ENCODE measurements at places on chromosomes 16 and 17. TPM values are rescaled to one million over a fixed set of nuclear protein-coding genes. Genes with fewer than 3 reads are reported as not detected.

GPR179 gene
- not detected for total RNA-seq

OR3A2 gene
- total RNA-seq = not detected

CFAP97D1 gene
- not detected for total RNA-seq

KRT17 gene
- total RNA-seq = 0.80 TPM

KRTAP4-5 gene
- total RNA-seq = not detected

C16orf46 gene
- 0.29 TPM for total RNA-seq

E4F1 gene
- 21.0 TPM for total RNA-seq

KRTAP2-3 gene
- total RNA-seq = not detected

IGSF6 gene
- total RNA-seq = not detected

CCL17 gene
- not detected for total RNA-seq

SCNN1B gene
- total RNA-seq = not detected

TMEM114 gene
- total RNA-seq = not detected

TMEM88 gene
- total RNA-seq = 32.5 TPM

CCL2 gene
- 95.8 TPM for total RNA-seq

CASKIN1 gene
- 0.13 TPM for total RNA-seq

SMARCD2 gene
- total RNA-seq = 71.5 TPM

KLHL10 gene
- not detected for total RNA-seq

DCAF7 gene
- 58.2 TPM for total RNA-seq

TMEM220 gene
- 1.1 TPM for total RNA-seq

TOX3 gene
- total RNA-seq = 0.27 TPM

CDRT15L2 gene
- total RNA-seq = not detected

KCNH4 gene
- total RNA-seq = under 0.01 TPM

TP53TG3D gene
- 0.43 TPM for total RNA-seq

EPN3 gene
- total RNA-seq = 0.13 TPM

ARL4D gene
- total RNA-seq = 5.5 TPM

GAST gene
- total RNA-seq = not detected

KRT39 gene
- not detected for total RNA-seq

RNF222 gene
- total RNA-seq = not detected

CIBAR2 gene
- not detected for total RNA-seq

RPL23 gene
- total RNA-seq = 1,235 TPM

CYB5B gene
- total RNA-seq = 138 TPM

CEMP1 gene
- total RNA-seq = not detected

TPSAB1 gene
- total RNA-seq = not detected

CLEC18A gene
- total RNA-seq = 0.13 TPM

MMP25 gene
- total RNA-seq = 0.07 TPM

ZFHX3 gene
- total RNA-seq = 7.6 TPM

CORO6 gene
- total RNA-seq = 4.3 TPM

GPR142 gene
- total RNA-seq = not detected

PMP22 gene
- total RNA-seq = 74.5 TPM

GNG13 gene
- not detected for total RNA-seq

GJD3 gene
- total RNA-seq = not detected

TCAP gene
- total RNA-seq = 0.13 TPM

VAC14 gene
- 44.3 TPM for total RNA-seq

FAM83G gene
- total RNA-seq = 12.6 TPM

KCNJ2 gene
- 25.0 TPM for total RNA-seq

TSPOAP1 gene
- total RNA-seq = not detected

ZSCAN10 gene
- not detected for total RNA-seq

DNAJA2 gene
- total RNA-seq = 88.3 TPM

Data from thoracic aorta endothelial cell (primary cell).